Suprapubic skin (tissue), 4 donors: ENCODE measurements at places on chromosomes 2 and 18. TPM values are rescaled to one million over a fixed set of nuclear protein-coding genes. Genes with fewer than 3 reads are reported as not detected.

MYOM1 gene
- 2.1 TPM for total RNA-seq

BIN1 gene
- 13.3 TPM for total RNA-seq

ASAP2 gene
- total RNA-seq = 54.6 TPM

DPYSL5 gene
- total RNA-seq = not detected

HS1BP3 gene
- total RNA-seq = 35.2 TPM

CHN1 gene
- 1.6 TPM for total RNA-seq

MC5R gene
- total RNA-seq = not detected

SERPINB13 gene
- 17.3 TPM for total RNA-seq

NOSTRIN gene
- 7.2 TPM for total RNA-seq

ZSWIM2 gene
- not detected for total RNA-seq

STK36 gene
- total RNA-seq = 21.2 TPM

C1QL2 gene
- total RNA-seq = 0.76 TPM

RTP5 gene
- total RNA-seq = not detected

HOXD3 gene
- total RNA-seq = 3.5 TPM
